ENCODE measurements at places on chromosomes 1 and 21.

DNA sequence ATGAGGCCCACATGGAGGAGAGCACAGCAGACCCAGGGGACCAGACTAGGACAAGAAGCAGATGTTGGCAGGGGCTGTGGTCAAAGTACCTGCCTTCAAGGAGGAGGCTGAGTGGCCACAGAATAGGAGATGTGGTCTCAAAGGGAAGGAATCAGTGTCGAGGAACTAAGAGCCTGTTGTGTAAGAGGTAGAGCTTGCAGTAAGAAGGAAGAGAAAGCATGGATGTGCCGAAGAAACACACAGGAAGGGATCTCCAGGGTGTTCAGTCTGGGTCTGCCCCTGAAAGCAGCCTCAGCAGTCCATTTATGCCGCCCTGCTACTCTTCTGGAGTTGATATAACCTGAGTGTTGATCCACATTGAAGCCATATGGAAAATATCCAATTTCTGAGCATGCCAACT lies 83.9 kb downstream of the NID1 start:
- DNase-seq, result no peak

GRCh38 chr1:25450891-25451290 lies 20.2 kb downstream of the MACO1 start:
- no peak for DNase-seq

- DNase-seq, result peak; percentile 56
Observed at GRCh38 chr1:150973836-150974579, 627 bp downstream of the CERS2 start.

DNA sequence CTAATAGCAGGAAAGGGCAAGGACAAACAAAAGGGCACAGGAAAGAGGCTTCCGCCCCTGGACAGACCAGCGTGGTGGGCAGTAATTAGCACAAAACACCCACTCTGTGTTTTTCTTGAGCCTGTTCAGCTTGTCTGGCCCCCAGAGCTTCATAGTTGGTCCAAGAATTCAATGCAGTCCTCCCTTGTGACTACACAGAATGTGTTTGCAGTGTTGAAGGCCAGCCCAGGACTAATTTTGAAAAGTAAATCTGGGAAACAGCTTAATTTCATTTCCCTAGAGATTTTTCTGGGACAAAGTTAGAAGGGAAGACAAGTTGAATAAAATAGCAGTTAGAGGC lies 49.2 kb upstream of the LMO4 start:
- DNase-seq, result no peak

GRCh38 chr1:34776911-34777310 lies 4.1 kb upstream of the GJB3 start:
- no peak for DNase-seq

DNA sequence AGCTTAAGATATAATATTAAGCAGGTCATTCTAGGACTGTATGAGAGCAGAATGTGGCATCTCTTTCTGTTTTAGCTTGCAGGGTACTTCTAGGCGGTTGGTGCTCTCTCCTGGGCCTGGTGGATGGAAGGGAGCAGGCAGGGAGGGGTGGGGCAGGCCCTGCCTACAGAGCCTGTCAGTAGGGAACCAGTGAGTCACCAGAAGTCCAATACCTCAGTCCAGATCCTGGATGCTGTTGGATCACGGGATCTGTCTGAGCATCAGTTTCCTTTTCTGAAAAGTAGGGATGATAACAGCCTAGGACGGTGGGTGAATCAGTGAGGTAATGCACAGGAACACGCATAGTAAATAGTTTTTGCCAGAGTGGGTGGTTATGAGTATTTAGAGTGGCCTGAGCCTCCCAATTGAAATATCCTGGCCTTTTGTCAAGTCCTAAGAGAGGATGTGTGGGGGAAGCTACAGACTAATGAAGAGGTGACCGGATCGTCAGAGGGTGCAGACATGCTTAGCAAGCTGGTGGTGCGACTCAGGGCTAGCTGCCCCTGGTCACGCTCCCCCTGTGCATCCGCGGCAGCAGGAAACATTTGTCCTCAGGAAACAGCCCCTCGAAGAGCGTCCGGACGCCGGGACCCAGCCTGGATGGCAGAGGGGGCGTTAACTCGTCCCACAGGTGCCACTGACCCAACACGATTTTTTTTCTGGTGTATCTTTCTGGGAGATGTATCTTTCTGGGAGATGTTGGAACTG lies 23.9 kb downstream of the NAV1 start:
- DNase-seq, result no peak

GRCh38 chr1:237903961-237904360 lies 13.2 kb upstream of the ZP4 start:
- no peak for DNase-seq

DNA sequence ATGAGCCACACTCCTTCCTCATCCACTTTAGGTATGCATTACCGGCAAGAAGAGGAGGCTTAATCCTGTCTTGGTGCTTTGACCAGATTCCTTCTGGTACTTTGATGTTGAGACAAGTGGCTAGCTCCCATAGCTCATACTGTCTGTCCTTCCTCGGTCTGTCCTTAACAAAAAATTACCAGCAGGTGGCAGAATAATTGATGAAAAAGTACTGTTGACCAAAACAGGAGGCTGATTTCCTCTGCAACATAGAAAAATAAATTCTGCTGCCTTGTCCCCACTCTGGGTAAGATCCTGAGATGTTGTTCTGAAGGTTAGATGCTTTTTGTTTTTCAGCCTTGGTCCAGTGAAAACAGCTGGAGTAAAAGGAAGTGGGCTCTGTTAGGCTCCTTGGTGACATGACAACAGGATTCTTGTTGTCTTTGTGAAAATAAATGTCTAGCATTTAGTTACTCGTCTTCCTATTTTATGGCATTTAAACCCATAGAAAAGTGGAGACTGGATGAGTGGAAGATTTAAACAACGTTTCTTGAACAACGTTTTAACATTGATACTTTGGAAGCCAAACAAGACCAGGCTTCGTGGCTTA lies 11.2 kb upstream of the HJV start:
- no peak for DNase-seq

DNA sequence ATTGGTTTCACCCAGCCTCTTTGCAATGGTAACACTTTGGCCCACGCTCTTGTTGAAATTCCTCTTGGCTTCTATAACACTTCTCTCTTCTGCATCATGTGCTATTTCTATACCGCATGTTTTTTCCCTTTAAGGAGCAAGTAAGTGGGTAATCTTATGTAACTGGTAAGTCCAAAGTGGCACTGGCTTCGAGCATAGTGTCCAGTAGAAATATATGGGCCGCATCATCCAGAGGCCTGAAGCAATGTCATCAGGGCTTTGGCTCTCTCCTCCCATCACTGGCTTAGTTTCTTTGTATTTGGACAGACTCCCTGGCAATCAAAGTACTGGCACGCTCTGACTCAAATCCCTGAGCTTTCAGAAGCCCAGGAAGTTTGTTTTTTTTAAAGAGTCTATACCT lies 17.5 kb downstream of the CHML start:
- DNase-seq, result no peak

- no peak for DNase-seq
Observed at GRCh38 chr1:178500936-178501554, 4.3 kb upstream of the CLEC20A start.

DNA sequence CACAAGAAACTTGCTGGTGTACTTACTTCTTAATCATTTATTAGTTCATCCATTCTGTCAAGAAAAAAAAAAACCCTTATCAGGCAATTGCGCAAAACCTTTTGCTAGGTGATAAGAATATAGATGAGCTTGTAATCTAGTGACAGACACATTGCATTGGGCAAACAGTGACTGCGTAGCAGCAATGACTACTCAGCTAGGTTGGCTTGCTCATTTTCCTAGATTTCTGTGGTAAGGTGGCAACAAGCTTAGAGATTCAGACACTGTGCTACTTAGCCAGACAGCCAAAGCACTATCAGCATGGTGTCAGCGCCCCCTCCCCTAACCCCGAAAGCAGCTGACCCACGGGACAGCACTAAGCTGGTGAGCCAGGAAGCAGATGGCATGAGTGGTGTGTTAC lies 203.1 kb downstream of the BARHL2 start:
- no peak for DNase-seq

DNA sequence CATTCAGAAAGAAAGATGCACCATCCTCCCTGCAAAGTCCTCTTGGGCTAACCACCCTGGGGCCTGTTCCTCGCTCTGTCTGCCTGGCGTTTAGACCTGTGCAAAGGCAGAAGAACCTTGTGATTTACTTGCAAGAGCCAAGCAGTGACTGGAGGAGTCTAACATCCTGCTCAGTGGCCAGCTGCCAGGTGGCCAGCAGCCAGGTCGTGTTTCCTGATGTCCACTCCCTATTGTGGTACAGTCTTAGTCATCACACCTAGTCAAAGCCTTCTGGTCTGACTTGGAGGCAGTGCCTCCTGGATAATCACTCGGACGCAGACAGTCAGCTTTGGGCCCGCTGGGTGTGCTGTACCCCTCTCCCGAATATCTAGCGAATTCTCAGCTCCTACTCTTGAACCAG lies 118.1 kb downstream of the PGBD5 start:
- no peak for DNase-seq

DNA sequence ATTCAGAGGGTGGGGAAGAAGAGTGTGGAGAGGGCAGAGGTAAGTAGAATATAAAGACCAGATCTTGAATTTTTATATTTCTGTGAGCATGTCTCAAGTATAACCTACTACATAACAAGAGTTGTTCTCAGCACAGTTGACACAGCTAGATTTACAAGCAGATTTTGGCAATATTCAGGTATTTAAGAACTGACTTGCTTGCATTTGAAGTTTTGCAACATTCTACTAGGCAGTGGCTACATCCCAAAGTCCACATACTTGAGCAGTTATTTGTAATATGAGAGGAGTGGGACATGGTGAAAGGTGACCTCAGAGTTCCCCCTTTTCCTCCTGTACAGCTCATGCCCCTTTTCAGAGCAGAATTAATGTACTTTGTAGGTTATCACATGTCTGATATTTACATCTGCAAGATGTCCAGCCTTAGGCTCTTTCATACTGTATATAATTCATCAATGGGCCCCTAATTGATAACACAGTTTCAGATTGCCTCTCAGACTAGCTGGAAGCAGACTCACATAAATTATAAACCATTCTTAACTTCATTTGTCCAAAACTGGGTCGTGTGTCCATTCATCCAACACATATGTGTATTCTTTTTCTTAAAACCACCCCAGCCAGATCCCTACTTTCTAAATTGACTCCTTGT lies 136.7 kb upstream of the RAVER2 start:
- DNase-seq, result no peak

DNA sequence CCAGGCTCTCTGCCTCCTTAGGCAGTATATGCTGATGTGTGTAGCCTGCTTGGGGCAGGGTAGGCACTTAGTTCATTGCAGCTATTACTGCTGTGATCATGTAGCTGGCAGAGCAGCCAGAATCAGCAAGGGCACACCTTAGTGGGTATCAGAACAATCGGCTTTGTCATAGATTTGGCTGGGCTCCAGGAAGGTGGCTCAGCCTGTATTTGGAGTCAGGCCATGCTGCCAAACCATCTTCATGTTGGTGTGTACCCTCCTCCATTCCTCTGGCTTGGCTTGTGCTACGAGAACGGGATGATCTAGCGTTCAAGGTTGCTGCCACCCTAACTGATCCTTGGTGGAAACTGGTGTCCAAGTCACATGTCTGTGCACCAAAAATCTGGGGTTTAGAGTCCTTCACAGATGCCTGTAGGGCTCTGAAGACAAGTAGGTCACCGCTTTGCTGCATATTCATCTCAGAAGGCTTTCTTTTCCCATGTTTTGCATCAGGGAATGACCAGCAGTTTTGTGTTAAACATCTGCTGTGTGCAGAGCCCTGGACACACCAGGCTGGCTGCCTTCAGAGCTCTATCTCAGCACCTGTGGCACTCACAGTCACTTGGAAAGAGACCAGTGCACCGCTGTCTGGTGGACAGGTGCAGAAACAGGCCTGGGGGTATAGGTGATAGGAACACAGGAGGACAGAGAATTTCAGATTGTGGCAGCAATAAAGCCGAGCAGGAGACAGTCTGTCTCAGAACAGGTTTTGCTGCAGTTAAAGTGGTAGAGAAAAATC lies 23.7 kb downstream of the VANGL1 start:
- no peak for DNase-seq

- no peak for DNase-seq
Observed at GRCh38 chr1:211579440-211580302, 710 bp upstream of the SLC30A1 start.

DNA sequence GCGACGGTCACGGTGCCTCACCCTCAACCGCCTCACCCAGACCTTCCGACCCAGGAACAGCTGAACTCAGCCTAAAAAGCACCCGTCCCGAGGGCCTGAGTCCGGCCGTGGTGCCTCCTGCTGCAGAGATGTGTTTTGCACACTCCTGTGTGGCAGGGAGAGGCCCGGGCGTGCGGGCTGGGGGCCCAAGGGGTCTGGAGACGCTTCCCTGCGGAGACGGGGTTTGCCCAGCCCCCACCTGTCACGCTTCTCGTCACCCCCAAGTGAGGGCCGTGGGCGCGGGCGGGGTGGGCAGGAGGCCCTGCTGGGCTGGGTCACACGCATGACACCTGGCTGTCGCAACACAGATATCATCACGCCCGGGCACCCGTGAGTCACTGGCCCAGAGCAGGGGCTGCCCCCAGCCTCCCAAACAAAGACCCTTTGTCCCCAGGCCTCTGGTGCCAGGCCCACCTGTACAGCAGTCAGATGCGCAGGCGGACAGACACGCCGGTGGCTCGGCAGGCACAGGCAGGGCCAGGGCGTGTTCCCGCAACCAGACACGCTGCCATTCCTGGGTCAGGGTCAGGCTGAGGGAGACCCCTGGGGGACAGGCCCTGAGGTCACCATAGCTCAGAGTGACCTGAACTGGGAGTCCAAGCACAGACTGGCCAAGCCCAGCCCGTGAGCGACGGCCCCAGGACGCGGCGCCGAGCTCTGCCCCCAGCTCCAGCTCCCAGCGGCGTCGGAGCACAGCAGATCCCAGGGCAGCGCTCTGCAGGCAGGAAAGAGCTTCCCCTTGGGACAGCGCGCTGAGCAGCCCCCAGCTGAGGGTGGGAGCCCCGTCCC lies 6.1 kb downstream of the B3GALT6 start:
- DNase-seq, result no peak

GRCh38 chr1:11441211-11441952 lies 37.6 kb upstream of the DISP3 start:
- DNase-seq, result no peak

- DNase-seq, result no peak
Observed at GRCh38 chr1:199909137-199909536, 118.4 kb upstream of the NR5A2 start.

GRCh38 chr21:15441992-15442391 lies 287.8 kb upstream of the USP25 start:
- DNase-seq, result no peak

DNA sequence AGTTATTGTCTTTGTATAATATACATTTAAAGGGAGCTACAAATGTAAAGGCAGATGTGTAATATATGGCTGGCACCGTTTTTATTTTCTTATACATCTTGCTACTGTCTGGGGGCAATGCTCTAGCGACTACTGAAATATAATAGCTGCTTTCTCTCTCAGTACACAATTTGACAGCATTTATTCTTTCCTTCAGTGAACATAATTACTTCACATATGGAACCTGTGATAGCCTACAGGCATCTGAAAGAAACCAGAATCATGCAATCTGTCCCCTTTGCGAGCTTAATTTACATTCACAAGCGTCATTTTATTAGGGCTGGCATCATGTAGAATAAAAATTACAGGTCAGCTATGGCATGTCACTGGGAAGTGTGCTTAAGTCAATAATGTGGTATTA lies 557.5 kb upstream of the PTBP2 start:
- no peak for DNase-seq

GRCh38 chr1:116971258-116971860 lies 30.2 kb upstream of the CD101 start:
- DNase-seq, result no peak
